ENCODE measurements at places on chromosomes 12 and 14.

DNA sequence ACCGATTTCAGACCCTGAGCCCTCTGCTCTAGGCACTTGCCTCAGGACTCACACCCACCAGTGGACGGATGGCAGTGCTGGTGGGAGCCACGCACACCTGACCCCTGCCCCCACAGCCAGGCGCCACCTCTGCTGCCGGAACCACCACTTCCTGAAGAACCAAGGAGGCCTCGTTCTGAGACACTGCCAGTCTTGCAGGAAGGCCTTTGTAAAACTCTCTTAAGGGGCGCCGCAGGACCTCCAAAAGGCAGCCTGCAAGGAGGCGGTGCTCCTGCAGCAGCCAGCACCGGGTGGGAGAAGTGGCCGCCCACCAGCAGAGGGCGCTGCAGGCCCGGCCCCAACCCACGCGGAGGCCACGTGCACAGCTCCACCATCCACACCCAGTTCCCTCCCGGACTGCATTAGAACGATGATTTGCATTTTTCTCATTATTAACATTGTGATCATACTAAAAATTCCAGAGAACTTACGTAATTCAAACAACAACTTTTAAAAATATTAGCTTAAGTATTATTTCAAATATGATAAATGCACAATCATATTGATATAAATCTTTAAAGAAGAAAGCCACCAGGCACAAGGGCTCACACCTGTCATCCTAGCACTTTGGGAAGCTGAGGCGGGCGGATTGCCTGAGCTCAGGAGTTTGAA lies 12.8 kb downstream of the STX2 start:
- peak; percentile 41 for DNase-seq

DNA sequence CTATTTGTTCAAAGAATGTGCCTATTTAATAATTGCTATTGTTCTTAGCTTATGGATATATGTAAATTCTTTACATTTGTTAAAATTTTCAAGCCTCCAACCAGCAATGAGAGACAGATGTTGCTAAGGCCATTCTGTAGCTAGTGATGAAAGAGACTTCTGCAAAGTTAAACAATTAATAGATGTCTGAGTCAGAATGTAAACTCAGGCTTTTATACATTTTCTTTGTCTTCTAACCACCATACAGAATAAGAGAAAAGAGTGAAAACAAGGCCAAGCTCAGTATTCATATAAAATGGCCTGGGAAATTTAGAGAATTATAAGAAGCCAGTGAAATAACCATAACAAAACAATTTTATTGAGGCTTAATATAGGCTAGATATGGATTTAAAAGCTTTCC lies 1102.3 kb upstream of the SEL1L start:
- DNase-seq, result no peak

GRCh38 chr12:572532-572899 lies 90.7 kb downstream of the NINJ2 start:
- DNase-seq, result no peak

GRCh38 chr14:55354500-55354899 lies 57.1 kb downstream of the ATG14 start:
- no peak for DNase-seq

DNA sequence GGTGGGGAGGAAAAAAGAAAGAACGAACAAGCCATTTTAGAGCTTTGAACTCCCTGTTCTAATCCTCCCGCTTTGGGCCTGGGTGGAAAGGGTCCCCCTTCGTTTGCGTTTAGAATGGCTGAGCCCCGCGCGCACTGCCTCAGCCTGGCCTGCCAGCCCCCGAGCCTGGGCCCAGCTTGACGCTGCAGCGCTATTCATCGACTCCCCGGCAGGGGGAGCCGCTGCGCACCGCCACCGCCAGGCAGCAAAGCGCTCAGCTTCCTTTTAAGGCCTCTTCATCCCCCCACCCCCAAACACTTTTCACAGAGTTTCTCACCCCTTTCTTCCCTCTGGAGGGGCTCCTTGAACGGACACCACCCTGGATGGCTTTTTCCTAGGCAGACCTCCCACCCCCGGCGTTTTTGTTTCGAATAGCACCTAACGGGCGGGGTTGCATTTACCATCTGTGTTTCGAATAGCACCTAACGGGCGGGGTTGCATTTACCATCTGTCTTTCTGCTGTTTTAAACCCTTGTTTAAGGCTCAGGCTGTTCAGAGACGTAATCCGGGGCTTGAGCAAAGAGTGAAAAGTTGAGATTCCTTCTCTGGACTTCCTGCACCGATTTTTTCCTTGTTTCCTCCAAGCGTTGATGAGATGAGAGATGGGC lies 56.4 kb upstream of the PIWIL1 start:
- no peak for DNase-seq

- no peak for DNase-seq
Observed at GRCh38 chr12:94736004-94736403, 85.6 kb upstream of the TMCC3 start.

GRCh38 chr12:106753526-106753925 lies 21.0 kb upstream of the RIC8B start:
- DNase-seq, result peak; percentile 48

DNA sequence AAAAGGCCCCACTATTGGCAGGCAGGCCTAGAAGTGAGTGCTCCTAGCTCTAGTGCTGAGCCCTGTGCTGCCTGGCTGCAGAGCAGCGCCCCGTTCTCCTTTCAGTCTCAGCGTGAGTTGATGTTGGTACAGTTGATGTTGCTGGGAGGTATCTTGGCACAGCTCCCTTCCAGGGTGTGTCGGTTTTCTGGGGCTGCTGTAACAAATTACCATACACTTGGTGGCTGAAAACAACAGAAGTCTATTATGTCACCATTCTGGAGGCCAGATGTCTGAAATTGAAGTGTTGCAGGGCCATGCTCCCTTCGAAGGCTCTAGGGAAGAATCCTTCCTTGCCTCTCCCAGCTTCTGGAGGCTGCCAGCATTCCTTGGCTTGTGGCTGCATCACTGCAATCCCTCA lies 151.4 kb downstream of the TSPAN9 start:
- no peak for DNase-seq

All from GM12891 (cell line).